ENCODE measurements at places on chromosomes 2 and 18.

- no peak for DNase-seq
These were observed 345.7 kb downstream of the MTX2 start for GRCh38 chr2:176614930-176615329.

GRCh38 chr2:156333274-156333950 lies 891 bp upstream of the NR4A2 start:
- DNase-seq: no peak

DNA sequence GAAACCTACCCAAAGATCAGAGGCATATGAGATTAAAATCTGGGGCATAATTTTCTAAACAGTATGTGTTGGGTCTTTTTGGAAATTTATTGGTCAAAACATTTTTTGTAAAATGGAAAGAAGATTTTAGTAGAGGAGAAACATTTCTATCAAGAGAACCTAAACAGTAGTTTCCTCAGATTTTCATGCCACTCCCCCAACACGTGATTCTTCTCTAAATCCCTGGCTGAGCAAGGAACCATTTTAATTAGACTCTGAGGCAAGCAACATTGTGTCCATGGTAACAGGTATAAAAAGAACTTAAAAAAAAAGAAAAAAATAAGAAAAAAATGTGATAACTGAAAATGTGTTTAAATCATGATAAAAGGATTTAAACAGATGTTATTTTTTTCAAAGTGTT lies 1105.2 kb upstream of the ZEB2 start:
- DNase-seq: no peak

GRCh38 chr2:38039121-38039910 lies 36.6 kb downstream of the CYP1B1 start:
- no peak for DNase-seq

DNA sequence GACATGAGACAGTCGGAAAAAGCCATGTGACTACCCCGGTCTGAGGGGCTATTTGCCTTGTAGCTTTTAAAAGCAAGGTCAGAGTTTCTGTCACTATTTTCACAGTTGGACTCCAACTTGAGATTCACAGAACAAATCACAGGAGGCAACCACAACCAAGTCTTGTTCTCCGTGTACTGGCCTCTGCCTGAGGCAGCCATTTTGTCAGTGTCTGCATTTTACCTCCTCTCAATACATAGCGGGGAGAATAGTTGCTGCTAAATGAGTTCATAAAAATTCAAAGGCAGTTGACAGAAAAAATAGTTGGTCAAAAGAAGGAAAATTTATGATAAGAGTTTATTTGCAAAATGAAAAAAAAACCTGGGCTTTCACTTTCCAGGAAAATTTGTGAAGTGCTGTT lies 501.4 kb downstream of the CCDC85A start:
- DNase-seq: no peak

GRCh38 chr2:151174127-151174526 lies 87.5 kb downstream of the RBM43 start:
- no peak for DNase-seq

DNA sequence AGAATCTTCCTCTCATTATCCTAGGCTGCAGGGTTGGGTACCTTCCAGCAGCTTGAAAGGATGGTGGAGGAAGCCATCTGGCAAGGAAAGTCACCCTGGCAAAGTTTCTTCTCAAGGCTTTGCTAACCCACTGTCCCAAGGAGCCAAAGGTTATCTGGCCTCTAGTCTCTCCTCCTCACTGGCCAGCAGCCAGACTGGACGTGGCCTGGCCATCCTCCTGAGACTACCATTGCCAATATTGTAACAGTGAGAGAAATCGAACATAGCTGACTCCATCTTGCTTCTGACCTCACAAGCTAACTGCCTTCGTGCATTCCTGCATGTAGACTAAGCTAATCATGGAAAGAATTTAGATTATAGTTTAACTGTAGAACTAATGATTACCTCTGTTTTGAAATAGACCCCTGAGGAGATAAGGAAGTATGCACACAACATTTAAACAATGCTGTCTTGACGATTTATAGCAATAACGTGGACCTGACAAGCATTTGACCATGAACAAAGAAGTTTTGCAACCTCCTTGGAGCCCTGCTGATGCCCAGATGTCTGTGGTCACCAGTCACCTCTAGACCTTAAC lies 7.8 kb upstream of the ANXA4 start:
- no peak for DNase-seq

GRCh38 chr2:9401646-9402371 lies 21.5 kb downstream of the ITGB1BP1 start:
- no peak for DNase-seq

GRCh38 chr18:70390371-70391090 lies 101.7 kb downstream of the SOCS6 start:
- DNase-seq: no peak

GRCh38 chr2:128303095-128303791 lies 15.4 kb downstream of the HS6ST1 start:
- DNase-seq: no peak

GRCh38 chr18:6718267-6718666 lies 11.2 kb upstream of the ARHGAP28 start:
- DNase-seq: no peak

DNA sequence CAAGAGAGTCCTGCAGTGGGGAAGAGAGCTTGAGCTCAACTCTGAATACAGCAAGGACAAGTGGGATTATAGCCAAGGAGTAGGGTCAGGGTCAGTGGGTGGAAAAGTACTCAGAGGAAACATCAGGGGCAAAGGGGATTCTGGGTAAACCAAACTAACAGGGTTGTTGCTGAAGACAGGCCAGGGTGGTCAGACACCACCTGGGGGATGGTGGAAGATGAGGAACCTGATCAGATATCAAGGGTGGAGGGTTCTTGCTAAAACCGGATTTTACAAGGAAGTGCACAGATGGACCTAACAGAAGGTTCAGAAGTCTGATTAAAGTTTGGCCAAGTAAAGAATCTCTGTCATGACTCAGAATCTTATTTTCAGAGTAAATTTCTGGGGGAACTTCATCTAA lies 16.5 kb downstream of the OSBPL1A start:
- no peak for DNase-seq

GRCh38 chr18:51425475-51425874 lies 228.0 kb upstream of the MEX3C start:
- no peak for DNase-seq

DNA sequence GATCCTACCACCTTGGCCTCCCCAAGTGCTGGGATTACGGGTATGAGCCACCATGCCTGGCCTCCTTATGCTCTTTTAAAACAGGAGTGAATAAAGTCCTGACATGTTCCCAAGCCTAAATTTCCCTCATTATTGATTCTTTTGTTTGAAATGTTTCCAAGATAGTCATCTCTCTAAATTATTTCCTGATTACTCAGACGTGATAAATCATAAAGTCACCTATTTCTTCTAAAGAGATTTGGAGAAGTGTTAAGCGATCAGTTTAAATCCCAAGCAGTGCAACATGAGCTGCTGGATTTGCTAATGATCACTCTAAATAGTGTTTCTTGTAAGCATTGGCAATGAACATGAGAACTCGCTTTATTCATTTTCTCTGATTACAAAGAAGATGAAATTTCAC lies 51.8 kb downstream of the PMAIP1 start:
- DNase-seq: no peak

GRCh38 chr2:88345842-88346241 lies 106.7 kb downstream of the FOXI3 start:
- DNase-seq: no peak

DNA sequence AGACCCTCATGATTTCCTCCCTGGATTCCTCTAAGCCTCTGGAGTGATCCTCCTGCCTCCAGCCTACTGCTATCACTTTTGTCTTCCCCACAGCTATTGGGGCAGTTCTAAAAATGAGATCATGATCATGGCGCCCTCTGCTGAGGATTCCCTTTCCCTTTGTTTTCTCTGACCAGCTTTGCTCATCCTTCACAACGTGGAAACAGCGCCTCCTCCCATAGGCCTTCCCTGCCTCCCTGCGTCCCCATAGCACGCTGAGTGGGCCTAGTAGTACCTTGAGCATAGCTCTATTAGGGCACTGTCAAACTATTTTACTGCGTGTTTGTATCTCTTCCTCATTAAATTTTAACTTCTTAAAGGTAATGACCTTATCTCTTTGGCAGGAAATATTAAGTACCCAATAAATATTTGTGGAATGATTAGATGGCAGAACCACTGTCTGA lies 207.0 kb upstream of the FANCL start:
- no peak for DNase-seq

DNA sequence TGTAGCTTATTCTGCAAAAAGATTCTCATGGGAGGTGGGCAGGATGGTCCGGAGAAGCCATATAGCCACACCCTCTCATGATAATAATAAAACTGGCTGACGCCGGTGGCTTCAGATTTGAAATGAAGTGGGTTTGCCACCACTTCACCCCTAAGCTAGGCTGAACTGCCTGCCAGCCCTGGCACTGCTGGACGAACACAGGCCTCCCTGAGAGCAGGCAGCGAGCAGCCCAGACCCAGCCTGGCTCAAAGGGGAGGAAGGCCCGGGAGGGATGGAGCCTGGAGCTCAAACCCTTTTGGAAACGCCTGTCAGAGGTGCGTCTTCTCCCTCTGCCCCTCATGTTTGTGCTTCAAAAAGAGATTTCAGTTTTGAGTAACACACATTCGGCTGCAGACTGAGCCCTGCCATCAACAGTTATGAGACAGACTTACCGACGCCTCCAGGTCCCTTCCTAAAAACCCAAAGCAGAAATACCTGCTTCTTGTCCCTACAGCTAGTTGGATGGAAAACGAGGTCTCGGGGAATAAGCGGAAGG lies 71.1 kb upstream of the HPCAL1 start:
- DNase-seq: no peak

DNA sequence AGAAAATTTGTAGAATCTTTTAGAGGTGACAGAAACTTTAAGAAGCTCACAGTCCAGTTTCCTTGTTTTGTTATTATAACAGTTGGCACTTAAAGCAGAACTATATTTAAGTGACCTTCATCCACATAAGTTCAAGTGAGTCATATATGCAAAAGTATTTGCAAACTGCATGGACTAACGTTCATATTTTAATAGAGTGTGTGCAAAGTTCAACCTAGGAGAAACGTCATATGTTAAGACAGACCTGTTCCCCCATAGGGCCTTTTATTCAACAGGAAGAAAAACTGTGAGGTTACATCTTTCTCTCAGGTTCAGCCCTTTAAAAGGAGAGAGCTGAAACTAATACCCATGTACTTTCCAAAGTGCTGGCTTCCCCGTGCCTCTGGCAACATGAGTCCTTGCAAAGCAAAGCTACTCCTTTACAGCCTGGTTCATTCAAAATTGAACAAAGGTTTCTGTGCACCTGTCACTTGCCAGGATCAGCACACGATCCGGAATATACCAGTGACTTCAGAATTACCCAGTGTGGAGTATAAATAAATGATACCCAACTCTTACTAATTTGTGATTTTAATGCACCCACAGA lies 280.0 kb upstream of the RAB12 start:
- DNase-seq: no peak

DNA sequence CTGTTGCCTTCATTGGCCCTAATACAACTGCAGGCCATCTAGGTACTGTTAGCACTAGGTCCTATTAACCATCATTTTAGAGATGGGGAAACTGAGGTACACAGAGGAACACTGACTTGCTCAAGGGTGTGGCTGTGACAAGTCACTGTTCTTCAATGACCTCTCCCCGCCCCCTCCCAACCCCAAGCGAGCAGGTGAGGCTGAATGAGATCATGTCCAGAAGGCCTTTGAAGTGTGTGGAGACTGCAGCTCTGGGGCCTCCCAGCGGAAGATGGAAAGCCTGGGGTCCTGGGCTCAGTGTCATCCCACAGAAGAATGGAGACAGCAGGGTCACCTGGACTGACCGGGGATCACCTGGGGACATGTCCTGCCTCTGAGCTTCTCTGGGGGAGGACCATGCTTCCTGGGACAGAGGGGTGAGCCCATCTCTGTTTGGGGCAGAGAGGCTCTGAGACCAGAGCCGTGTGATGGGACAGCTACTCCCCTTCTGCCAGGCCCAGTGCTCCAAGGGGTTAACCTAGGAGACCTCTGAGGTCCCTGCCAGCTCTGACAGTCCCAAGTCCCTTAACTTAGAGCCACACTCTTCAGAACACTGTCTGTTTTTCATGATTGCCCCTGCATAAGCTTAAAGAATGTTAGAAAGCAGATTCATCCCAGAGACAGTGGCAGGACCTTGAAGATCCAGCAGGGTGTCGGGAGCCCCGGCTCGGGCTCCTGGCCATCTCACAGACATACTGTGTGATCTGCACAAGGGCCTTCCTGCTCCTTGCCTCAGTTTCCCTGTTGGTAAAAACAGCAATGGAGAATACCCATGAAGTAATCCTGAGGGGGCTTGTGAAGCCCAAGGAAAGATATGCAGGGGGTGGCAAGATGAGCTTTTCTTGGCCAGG lies 16.7 kb upstream of the FOSL2 start:
- DNase-seq: no peak

GRCh38 chr2:10447300-10447894 lies 730 bp downstream of the ODC1 start:
- DNase-seq: no peak

DNA sequence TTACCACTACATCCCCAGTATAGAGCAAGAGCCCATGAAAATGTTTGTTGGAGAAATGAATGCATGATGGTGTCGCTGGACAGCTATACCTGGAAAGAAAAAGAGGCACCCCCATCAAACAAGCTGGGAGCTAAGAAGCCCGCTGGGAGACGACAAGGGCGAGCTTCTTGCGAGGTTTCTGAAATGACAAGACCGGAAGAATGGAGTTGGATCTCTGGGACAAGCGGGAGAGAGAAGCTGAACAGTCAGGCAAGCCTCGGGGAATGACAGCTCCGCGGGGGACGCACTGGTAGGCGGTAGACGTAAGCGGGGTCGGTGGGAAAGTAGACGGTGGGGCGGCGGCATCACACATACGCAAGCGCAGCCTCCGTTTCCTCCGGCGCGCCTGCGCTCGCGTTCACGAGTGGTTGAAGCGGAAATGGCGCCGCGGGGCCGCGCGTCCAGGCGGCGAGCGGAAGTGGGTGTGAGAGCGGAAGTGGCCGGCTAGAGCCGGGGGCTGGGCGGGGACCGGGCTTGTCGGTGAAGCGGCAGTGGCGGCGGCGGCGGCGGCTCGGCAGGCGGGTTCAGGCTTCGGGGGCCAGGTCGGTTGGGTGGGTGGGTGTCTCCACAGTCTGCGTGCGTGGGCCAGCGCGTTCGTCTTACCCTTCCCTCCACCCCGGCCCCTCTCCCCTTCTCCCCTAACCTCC lies at the start of gene ARPC2:
Gene ARPC2, plus strand, starts transcription at position 516 of the 686 bp plus-strand sequence. CDS start 282 bp downstream, outside the sequence.
- peak; percentile 86 for DNase-seq

DNA sequence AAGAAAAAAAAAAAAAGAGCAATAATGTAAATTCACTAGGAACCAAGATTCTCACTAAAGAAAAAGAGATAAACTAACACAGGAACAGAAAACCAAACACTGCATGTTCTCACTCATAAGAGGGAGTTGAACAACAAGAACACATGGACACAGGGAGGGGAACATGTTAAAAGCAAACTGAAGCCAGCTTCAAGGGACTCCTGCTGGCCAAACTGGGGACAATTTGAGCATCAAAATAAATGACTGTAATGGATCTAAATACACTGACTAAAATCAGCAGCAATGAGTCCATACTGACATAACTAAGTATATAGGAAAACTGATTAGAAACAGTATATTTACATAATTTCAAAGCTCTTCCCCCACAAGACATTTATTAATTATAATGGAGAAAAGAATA lies 73.0 kb downstream of the FARSB start:
- DNase-seq: no peak

- no peak for DNase-seq
These were observed 46.4 kb downstream of the BMP10 start for GRCh38 chr2:68824831-68825230.

GRCh38 chr2:160590664-160591063 lies 97.1 kb upstream of the RBMS1 start:
- no peak for DNase-seq
